ENCODE measurements at places on chromosomes 1 and 21.

- DNase-seq, result no peak
These were observed 24.4 kb downstream of the HS2ST1 start for GRCh38 chr1:86938855-86939254.

DNA sequence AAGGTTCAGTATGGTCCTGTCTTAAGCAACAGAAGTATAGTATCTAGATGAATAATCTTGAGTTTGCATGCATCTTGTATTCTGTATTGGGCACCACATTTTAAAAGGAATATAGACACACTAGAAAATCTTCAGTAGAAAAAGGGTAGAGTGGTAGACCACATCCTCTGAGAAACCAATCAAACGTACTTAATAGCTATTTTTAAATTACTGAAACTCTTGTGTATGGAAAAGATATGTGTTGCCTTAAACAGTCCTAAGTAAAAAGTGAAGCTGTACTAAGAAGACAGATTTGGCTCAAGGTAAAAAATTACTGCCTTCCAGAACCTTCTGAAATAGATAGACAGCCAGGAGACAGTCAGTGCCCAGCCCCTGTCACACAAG lies 3.1 kb downstream of the CTXND2 start:
- DNase-seq, result no peak

DNA sequence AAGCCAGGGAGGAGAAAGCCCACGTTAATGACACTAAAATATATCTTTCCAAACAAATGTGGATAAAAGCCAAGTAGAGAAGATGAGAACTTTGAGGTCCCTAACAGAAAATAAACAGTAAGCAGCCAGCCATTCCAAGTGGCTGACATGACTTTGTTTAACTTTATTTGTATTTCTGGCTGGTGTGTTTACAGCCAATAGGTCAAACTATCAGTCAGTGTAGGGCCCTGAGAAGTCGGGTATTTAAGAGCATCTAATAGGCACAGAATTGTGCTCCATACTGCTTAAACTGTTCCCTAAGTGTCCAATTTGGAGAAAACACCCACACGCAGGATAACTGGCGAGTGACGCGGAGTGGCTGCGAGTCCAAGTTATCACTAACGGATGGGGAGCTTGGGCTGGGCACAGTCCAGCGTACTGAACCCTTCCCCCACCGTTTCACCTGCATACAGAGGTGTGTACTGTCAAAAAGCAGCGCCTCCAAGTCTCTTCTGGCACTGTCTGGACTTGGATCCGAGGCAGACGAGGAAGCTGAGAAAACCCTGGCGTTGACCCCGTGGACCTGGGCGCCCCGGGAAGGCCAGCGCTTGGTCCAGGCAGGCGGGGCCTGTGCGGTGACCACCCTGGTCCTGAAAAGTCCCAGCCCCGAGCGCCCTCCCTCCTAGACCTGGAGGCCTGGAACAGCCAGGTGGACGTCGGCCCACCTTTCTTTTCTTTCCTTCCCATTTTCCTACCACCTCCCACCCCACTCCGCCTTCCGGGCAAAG lies 662 bp upstream of the LGALS8 start:
- DNase-seq, result no peak

- DNase-seq, result no peak
These were observed 25.7 kb downstream of the ARHGEF19 start for GRCh38 chr1:16186655-16187235.

DNA sequence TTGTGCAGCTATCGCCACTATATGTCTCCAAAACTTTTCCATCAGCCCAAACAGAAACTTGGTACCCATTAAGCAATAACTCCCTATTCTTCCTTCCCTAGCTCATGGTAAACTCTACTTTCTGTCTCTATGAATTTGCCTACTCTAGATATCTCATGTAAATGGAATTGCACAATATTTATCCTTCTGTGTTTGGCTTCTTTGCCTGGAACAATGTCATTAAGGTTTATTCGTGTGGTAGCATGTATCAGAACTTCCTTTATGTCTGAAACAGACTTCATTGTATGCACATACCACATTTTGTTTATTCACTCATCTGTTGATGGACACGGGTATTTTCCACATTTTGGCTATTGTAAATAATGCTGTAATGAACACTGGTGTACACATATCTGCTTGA lies 40.7 kb upstream of the CD34 start:
- no peak for DNase-seq

- DNase-seq, result no peak
These were observed 39.2 kb downstream of the ABCA4 start for GRCh38 chr1:94081566-94082344.

DNA sequence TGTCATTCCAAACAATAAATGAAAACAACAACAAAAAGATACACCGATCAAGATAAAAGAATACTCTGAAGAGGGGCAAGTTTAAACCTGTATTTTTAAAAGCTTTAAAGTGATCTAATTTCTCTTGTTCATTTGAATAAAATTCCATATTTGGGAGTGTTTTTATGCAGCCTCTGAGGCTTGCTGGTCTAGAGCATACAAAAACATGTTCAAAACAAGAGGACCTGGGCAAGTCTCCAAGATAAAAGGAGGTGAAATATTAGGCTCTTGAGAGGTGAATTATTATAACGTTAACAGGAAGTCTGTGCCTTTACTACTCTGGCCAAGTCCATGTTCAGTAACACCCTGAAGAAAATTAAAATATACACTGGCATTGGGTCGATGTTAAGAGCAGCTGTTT lies 20.1 kb downstream of the URB1 start:
- DNase-seq, result no peak

DNA sequence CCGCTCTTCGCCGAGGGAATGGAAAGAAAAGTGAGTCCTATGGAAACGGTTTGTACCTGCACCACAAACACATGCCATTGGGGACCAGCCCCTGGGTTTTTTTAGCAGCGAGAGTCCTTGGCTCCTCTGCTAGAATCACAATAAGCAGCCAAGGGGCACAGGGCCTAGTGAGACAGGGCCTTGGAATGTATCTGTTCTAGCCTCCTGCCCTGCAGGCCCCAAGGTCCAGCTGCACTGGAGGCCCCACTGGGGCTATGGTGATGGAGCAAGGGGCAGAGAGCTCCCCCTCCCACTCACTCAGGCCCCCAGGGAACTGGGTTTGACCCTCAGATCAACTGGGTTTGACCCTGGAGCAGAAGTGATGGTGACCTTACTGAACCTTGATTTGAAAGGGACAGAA lies 14.4 kb downstream of the SHISA4 start:
- no peak for DNase-seq

GRCh38 chr1:9069326-9070100 lies at the start of gene SLC2A5:
Gene SLC2A5, minus strand, starts transcription at chr1:9069635. Its CDS starts 99 bp downstream, at chr1:9069536.
- DNase-seq, result no peak

GRCh38 chr1:94907136-94907535 lies 19.8 kb downstream of the CNN3 start:
- no peak for DNase-seq

DNA sequence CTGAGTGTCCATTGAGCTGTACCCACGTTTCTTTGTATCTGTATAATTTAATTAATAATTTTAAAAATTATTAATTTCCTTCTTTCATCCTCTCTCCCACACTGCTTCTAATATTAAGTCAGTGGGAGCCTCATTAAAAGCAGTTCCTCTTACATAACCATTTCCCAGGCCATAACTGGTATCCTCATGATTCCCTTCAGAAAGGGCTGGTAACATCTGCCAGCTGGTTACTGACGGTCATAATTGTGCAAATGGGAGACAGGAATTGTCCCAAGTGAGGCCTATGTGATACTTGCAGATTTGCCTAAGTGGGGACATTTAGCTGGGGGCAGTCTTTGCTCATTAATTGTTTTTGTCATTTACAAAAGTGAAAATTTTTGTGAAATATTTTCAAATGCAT lies 69.0 kb upstream of the SPAG17 start:
- no peak for DNase-seq

DNA sequence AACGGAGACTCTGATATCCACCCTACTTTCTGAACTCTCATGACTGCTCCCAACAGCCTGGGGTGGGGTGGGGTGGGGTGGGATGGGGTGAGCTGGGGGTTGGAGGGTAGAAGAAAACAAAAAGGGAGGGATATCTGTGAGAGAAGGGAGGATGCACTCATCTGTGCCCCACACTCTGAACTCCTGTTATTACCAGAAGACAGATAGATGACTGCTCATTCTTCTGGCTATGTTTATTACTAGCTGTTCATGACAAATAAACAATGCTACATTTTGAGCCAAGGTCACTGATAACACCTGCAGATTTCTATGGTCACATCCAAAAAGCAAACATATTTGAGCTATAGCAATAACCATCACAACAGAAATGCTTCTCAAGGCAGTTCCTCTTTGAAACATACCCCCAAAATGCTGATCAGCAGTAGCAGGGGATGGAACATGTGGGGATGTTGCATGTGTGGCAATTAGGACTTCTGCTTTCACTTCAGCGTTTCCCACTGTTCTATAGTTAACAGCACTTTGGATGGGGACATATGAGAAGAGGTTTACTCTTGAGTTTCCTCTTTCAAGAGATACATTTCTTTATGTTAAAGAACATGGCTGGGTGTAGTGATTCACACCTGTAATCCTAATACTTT lies 43.3 kb downstream of the GPR3 start:
- no peak for DNase-seq

GRCh38 chr1:172661107-172661506 lies 2.2 kb downstream of the FASLG start:
- DNase-seq, result no peak

- no peak for DNase-seq
These were observed 520.5 kb downstream of the SMYD3 start for GRCh38 chr1:245986404-245987218.

GRCh38 chr1:178345238-178345637 lies 151.5 kb downstream of the CLEC20A start:
- DNase-seq, result no peak

GRCh38 chr21:33569991-33570390 lies 18.5 kb downstream of the DONSON start:
- DNase-seq, result no peak
